Frontal cortex (tissue), 4 donors: ENCODE measurements at places on chromosomes 3 and 15. TPM values are rescaled to one million over a fixed set of nuclear protein-coding genes. Genes with fewer than 3 reads are reported as not detected.

KCNMB3 gene
- total RNA-seq: 2.0 TPM

DNA sequence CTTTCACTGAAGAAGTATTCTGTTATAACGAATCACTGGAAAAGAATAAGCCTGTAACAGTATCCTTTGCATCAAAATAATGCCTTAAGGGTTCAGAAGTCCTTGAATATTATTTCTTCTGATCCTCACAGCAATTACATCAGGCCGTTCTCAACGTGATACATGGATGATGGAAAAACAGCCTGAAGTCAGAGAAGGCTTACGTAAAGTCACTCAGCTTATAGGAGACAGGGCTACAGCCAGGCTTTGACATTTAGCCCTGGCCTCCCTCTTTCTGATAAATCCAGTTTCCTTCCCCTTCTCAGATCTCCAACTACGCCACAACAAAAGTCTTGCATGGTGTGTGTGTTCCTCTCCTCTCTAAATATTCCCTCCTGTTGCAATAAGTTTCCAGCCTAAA, 131.9 kb downstream of the ANO10 start:
- DNase-seq: no peak

LDHAL6B gene
- not detected for total RNA-seq

GRCh38 chr3:43902415-43902814, 211.7 kb downstream of the ABHD5 start:
- no peak for DNase-seq

DNA sequence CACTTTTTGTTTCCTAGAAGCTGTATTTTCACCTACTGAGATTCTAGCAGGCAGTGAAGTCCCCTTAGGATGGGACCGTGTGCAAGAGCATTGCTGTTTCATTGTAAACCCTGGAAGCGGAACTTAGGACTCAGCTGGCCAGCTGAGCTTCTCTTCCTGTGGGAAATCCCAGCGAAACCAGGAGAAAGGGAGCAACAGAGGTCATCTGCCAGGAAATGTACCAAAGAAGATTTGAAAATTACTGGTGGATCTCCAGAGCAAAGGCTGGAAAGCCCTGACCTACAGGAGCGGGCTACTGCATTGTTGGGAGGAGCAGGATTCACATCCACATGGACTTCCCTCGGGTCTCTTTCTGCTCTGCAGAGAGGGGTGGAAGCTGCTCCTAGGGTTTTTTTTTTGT, 7.6 kb upstream of the ADPRH start:
- no peak for DNase-seq

DNA sequence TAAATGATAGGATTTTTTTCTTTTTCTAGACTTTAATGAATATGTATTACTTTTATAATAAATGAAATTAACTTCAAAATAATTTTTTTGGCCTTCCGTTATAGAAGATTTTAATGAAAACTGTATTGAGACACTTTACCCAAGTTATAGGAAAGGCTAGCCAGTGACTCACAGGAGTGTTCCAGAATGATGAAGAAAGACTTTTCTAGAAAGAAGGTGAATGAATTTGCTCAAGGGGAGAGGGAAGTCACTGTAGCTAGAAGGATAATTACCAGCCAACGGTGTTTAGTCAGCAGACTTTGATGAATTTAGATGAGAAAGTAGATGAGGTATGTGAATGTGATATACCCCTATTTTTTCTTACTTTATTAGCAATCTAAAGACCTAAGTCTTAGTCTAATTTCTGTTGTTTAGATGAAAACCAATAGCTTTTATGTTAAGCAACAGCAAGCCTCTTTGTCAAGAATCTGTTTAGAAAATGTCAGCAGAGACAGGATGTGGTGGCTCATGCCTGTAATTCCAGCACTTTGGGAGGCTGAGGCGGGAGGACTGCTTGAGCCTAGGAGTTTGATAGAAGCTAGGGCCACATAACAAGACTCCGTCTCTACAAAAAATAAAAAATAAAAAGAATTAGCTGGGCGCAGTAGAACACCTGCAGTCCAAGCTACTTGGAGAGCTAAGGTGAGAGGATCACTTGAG, 3.2 kb downstream of the ALAS1 start:
- DNase-seq: no peak
